ENCODE measurements at places on chromosomes 2 and 18.
A peak's percentile ranks its signal among the peaks of the same experiment; 100 is the strongest.

DNA sequence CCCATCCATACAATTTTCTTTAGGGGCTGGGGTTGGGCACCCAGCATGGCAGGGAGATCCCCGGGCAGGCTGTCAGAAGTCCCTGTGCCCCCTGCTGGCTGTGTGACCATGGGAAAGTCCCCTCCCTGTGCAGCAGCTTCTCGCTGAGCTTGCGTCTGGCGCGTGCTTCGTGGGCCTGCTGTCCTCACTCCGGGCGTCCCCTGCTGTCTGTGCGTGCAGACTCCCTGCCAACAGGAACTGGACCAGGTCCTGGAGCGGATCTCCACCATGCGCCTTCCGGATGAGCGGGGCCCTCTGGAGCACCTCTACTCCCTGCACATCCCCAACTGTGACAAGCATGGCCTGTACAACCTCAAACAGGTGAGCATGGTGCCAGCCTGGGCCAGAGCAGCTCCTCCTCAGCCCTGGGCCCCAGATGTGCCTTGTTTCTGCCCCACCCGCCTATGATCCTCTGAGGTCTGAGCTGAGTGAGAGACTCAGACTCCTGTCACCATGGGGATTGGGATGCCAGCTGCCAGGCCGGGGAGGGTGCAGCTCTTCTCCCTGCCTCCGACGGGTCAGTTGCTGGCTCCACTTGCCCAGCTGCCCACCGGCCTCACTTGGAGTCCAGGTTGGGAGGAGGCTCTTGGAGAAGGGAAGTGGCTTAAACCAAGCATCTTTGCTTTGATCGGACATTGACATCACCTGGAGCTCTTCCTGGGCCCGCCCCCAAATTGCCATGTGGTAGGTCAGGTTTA lies 28.6 kb downstream of the IGFBP2 start:
- DNase-seq, result no peak

GRCh38 chr2:101729521-101730190 lies 32.1 kb downstream of the MAP4K4 start:
- no peak for DNase-seq

DNA sequence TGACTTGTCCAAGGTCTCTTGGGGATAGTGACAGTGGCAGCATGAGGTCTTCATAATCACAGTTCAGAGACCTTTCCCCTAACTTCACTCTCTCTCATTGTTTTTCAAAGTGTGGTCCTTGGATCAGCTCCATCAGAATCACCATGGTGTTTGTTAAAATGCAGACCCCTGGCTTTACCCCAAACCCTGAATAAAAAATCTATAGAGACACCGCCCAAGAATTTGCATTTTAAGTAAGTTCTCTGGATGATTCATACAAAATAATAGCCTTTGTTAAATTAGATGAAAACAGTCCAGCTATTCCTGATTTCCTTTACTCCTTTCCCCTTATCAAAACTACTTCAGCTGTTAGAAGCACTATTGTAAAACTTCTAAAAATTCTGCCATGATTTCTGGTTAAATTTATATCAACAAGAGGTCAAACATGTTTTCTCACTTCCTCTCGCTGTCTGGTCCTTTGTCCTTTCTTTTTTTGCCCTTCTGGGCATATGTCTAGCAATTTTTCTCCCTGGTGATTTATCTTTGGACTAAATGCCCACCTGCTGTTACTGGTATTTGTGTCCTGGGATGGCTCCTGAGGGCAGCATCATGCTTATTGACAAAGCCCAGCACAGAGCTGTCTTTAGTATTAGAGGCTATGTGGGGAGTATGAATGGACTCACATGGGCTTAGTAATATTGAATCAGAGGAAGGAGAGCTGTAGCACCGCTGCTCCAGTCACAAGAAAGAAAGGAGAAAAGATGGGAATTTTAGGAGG lies 63.4 kb downstream of the LHCGR start:
- no peak for DNase-seq

DNA sequence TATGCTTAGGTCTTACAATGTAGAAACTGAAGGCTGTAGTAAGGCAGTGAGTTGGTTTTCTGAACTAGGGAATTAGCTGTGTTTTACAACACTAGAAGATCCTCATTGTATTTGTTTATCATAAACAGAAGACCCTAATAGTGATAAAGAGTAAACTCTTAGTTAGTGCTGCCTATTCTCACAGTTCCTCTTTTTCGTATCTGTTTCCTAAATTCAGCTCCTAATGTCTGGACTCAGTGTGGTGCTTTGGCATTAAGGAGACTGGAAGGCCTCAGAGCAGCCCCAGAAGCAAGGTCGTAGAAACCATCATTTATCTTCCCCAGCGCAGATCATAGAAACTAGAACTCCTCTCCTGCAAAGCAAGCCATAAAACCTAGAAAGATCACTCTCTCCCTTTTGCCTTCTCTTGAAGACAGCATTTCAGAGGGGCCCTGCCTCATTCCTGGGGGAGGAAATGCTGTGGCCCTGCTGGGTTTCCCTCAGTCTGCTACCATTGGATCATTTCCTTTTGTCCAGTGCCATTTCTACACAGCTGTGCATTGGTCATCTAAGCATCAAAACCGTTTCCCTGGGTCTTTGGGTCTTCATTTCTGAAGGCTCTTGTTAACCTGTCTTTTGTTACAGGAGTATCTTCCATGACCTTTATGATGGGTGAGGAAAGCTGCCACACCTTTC lies 4.7 kb downstream of the ACP1 start:
- DNase-seq, result no peak

GRCh38 chr18:6017171-6017570 lies 121.8 kb upstream of the TMEM200C start:
- no peak for DNase-seq

DNA sequence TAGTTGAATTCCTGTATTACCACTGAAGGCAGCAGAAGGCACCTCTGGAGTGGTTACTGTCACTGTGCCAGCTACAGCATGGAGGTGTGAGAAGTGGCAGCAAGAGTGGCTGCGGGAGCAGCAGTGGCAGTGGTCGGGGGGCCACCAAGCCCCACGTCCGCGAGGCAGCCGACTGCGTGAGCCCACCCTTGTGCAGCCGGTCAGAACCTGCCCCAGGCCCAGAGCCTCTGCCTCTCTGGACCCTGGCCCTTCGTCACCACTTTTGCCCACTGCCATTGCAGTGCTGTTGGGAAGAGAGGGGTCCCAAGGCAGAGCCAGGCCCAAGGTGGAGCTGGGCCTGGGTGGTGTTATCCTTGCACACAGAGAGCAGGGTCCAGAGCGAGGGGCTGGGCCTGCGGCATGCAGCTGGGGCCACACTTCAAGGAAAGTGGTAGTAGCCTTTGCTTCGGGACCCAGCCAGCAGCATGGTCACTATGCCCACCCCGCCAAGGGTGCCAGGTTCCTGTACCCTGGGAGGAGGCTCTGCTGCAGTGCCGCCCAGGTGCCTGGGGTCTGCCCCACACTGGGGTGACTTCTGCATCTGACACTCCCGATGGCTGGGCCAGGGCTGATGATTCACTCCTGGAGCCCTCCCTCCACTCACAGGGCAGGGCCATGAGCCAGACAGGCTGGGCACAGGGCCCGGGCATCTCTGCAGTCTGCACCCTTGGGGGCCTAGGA lies 450.1 kb upstream of the LRATD1 start:
- DNase-seq, result no peak

- peak; percentile 91 for DNase-seq
These were observed 1.9 kb upstream of the SYT4 start for GRCh38 chr18:43279015-43279744.

DNA sequence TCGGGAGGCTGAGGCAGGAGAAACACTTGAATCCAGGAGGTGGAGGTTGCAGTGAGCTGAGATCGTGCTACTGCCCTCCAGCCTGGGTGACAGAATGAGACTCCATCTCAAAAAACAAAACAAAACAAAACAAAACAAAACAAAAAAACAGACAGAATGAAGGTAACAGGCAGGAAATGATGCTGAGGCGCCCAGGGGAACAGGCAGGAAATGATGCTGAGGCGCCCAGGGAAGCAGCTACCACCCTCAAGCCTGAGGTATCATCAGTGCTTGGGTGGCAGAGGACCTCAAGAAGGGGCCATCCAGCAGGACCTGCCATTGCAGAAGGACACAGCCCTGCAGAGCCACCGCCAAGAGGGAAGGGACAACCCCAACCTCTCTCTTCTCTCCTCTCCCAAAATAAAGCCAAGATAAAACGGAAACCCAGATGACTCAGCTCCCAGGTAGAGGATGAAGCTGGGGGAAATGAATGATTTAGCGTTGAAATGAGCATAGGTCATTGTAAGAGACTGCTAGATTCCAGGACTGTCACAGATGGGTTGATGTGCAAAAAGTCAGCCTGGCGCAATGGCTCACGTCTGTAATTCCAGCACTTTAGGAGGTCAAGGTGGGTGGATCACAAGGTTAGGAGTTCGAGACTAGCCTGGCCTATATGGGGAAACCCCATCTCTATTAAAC lies 19.3 kb downstream of the SOWAHC start:
- no peak for DNase-seq

GRCh38 chr2:168789776-168790175 lies 12.7 kb upstream of the NOSTRIN start:
- DNase-seq, result no peak

DNA sequence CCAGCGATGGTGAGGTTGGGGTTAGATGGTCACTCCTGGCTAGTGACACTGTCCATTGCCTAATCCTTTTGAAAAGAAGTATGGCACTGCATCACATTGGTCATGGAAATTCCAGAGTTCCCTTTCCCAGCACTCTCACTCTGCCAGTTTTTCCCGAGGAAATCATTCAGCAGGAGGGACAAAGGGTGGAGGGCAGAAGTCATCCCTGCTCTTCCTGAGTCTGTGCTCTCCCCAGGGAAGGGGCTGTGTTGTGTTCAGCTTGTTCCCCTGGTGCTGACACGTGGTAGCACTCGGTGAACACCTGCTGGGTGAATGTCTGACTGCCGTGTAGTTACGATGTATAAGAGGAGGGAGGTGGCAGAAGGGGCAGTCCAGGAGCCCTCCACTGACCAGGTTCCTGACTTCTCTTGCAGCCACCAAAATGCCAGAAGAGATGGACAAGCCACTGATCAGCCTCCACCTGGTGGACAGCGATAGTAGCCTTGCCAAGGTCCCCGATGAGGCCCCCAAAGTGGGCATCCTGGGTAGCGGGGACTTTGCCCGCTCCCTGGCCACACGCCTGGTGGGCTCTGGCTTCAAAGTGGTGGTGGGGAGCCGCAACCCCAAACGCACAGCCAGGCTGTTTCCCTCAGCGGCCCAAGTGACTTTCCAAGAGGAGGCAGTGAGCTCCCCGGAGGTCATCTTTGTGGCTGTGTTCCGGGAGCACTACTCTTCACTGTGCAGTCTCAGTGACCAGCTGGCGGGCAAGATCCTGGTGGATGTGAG lies 21.6 kb downstream of the STEAP3 start:
- peak; percentile 32 for DNase-seq

GRCh38 chr2:55418512-55419232 lies 984 bp downstream of the CCDC88A start:
- DNase-seq, result no peak
